ENCODE measurements at places on chromosomes 12 and 14. TPM values are rescaled to one million over a fixed set of nuclear protein-coding genes. Genes with fewer than 3 reads are reported as not detected.

DNA sequence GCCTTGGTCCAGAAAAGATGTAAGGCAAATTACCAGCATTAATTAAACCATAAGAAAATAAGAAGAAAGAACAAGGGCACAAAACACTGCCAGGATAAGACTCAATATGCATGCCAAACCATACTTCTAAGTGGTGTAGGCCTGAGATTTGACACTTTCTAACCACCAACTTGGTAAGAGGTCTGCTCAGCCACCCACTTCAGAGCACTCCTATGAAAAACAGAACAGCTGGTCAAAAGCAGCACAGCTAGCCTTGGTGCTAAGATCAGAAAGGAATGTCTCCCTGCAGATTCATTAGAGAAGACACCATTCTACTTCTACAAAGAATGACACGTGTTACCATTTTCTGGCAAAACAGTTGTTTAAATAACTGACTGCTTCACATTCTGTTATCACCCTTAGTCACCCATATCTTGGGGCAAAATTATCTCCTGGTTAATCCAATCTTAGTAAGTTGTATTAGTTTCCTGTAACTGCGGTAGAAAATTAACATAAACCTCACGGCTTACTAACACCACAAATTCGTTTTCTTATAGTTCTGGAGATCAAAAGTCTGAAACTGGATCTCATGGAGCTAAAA lies 13.2 kb downstream of the RPS6KA5 start:
- DNase-seq, result no peak

DNA sequence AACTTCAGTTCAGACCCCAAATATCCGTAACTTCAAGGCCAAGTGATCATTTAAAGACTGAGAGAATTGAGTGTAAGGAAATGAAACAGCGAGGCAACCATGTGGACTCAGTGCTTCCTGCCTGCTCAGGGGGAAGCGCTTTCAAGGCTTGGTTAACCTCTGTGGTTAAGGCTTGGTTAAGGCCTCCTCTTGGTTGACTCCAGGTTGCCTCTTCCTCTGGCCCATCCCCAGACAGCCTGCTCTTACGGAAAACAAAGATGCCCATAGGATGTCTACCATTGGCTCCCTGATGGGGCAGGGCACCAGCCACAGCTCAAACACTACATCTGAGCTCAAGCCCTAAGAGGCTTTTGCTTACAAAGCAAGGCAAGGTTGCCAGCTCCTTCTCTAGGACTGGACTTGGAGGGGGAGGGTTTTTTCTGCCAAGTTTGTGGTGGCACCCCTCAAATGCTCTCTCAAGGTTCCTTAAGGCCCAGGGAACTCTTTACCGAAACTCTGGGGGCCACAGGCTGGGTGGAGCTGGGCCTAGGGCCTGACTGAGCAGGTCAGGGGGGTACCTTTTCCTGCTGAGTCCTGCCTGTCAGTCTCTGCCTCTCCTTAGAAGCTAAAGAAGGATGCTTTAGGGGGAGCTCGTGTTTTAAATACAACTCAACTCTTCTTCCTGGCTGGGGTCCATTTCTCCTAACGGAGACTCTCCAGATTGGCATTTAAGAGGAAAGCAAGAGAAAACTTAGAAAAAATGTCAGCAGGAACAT lies 13.7 kb downstream of the COL2A1 start:
- no peak for DNase-seq

DNA sequence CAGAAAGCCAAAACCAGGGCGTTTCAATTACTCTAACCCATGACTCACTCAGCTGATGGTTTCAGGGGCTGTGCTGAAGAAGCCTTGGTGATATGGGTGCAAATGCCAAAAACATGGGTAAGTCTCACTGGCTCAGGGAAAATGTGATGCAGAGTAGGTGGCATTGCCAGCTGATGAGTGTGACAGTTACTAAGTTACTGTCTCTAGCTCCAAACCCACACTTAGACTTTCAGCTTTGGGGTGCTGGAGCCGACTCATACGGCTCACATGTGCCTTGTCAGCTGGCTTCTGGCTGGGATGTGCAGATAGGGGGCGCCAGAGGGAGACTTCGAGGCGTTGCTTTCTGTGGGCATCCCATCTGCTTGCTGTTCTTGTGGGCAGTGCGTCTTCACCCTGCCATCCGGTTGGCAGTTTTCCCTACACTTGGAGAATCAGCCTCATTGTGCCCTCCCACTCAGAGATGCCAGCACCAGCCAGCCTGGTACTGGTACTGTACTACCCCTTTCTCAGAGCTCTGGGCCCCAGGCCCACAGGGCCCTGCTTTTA lies 11.1 kb upstream of the KRT7 start:
- DNase-seq, result peak; percentile 88

GRCh38 chr14:76956316-76957090 lies 72.0 kb downstream of the IRF2BPL start:
- peak; percentile 91 for DNase-seq

DNA sequence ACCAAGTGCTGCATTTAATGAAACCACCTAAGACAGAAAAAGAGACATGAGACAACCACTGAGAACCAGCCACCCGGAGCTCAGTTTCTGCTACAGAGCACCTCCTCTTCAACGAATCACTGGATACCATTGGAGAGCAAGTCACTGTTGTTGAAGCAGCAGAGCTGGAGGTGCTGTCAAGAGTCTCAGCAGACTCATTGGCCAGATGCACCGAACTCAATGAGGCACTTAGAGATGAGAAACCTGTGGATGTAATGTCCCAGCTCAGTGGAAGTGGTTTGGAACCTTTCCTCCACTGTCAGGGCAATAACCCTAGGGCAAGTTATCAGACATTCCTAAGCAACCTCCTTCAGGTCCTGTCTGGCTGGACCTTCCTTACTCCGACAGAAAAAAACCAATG lies 13.1 kb downstream of the NPC2 start:
- no peak for DNase-seq

DNA sequence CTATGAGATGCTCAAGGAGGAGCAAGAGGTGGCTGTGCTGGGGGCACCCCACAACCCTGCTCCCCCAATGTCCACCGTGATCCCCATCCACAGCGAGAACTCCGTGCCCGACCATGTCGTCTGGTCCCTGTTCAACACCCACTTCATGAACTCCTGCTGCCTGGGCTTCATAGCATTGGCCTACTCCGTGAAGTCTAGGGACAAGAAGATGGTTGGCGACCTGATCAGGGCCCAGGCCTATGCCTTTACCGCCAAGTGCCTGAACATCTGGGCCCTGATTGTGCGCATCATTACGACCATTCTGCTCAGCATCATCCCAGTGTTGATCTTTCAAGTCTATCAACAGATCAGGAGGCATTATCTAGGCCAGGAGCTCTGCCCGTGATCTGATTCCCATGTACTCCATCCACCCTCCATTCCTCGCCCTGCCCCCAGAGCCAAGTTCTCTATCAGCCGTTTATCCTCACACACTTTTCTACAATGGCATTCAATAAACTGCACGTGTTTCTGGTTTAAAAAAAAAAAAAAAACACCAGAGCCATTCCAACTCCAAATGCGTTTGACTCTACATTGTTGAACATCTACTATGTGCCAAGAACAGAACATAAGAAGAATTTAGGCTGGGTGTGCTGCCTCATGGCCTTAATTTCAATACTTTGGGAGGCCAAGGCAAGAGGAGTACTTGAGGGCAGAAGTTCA lies 17.5 kb downstream of the ATXN2 start:
- no peak for DNase-seq

DNA sequence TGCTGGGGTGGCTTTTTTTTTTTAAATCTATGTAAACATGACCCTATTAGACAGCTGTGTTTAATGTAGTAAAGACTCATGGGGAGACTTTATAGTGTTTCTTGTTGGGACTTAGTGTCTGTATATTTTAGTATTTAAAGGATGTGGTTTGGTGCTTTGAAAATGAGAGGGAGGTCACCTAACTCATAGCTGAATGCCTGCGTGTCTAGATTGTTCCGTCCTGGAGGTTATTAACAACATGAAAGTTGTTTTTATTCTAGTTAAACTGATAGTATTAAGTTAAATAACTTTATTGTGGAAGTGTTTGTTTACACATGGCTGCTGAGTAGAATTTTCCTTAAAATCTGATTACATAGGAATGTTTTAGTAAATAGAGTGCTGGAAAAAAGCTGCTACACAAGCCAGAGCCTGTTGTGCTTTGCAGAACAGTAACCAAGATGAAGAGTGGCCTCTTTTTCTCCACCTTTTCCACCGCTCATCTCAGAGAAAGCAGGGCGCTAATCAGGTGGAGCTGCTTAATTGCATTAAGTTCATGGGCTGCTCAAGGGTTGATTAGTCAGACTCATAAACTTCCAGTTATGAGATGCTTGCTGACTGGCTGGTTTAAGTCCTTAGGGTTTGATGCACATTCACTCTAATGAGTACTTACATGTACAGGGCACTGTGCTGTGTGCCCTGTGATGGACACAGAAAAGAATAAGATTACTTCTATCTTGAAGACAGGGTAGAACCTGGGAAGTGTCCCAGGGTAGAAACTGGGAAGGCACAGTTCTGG lies 62.7 kb downstream of the FBXO34 start:
- no peak for DNase-seq

DNA sequence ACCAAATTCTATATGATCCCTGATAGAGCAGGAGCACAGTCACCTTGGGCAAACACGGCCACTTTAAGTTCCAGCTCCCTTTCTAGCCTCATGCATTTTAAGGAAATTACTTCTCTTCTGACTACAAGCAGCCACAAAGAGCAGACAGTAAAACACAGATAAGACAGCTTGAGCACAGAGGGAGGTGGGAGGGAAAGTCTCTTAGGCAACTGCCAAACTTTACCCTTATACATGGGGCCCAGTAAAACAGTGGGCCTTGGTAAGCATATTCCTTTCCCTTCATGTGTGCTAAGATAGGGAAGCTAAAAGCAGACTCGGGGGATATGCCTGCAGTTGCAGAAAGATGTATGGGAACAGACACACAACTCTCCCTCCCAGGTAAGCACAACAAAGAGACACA lies 235.9 kb downstream of the CPNE8 start:
- DNase-seq, result no peak

GRCh38 chr12:38155020-38155395 lies 161.6 kb upstream of the ALG10B start:
- DNase-seq, result no peak

DNA sequence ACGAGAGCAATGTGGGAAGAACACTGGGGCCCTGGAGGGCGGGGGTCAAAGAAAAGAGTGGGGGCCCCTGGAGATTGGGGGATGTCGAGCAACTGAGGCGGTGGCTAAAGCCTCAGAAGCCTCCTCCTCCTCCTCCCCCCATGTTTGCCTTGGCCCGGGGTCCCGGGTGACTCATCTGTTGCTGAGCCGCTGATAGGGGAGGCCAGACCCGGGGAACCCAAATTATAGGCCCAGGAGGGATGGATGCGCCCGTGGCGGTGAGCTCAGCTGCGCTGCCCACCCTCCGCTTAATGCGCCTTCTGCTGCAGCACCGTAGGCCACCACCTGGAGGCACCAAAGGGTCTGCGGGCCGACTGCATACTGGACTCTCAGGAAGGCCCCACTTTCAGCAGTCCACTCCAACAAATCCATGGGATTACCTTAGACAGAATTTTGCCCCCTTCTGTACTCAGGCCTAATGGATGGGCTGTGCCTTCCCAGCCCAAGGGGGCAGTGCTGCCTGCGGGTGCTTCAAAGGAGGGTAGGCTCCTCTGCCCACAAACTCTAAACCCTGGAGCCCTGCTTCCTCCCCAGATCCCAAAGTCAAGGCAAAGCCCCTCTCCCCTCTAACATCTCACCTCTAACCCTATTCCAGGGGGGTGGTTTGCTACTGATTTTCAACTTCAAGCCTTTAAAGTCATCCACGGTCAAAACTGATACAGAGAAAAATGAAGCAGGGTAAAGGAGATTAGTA lies 2.6 kb upstream of the WNT10B start:
- DNase-seq, result no peak

GRCh38 chr12:108305991-108306501 lies 33.1 kb downstream of the CMKLR1 start:
- peak; percentile 42 for DNase-seq

The MYH6 gene
- not detected for total RNA-seq

The IGF1 gene
- not detected for total RNA-seq

The LRRIQ1 gene
- total RNA-seq, result 0.38 TPM

The OVCH1 gene
- not detected for total RNA-seq

The BATF gene
- total RNA-seq, result not detected

The STYK1 gene
- 0.12 TPM for total RNA-seq

The PIK3C2G gene
- not detected for total RNA-seq

The SIX1 gene
- total RNA-seq, result 1.4 TPM
